EH (cell line): ENCODE measurements at places on chromosomes 4 and X.

GRCh38 chrX:68633981-68634380 lies 13.5 kb upstream of the STARD8 start:
- DNase-seq: peak; percentile 16

DNA sequence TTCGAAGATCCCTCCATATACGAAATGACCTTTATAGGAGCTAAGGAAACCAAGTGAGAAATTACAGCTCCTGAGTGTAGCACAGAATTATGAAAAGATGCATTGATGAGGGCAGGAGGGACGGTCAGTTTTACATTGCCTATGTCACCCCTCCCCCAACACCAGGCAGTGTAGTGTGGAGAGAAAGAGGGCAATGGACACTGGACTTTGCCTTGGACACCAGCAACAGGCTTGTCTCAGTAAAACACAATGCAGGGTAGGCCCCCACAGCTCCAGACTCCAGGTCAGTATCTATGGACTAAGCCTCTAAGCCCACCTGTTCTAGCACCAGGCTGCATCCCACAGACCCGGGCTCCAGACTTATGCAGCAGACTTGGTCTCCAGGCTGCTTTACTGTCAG lies 16.5 kb downstream of the APOOL start:
- DNase-seq: no peak

- DNase-seq: no peak
Observed at GRCh38 chr4:83606460-83606859, 70.6 kb downstream of the GPAT3 start.

DNA sequence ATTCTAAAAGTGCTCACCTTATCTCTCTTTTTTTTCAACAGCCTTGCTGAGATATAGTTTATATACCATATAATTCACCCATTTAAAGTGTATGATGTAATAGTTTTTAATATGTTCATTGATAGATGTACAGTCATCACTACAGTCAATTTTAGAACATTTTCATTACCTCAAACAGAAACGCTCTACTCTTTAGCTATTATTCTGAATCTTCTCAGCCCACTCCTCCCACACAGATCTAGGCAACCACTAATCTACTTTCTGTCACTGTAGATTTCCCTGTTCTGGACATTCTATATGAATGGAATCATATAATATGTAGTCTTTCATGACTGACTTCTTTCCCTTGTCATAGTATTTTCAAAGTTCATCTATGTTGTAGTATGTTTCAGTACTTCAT lies 22.6 kb downstream of the MND1 start:
- DNase-seq: no peak

DNA sequence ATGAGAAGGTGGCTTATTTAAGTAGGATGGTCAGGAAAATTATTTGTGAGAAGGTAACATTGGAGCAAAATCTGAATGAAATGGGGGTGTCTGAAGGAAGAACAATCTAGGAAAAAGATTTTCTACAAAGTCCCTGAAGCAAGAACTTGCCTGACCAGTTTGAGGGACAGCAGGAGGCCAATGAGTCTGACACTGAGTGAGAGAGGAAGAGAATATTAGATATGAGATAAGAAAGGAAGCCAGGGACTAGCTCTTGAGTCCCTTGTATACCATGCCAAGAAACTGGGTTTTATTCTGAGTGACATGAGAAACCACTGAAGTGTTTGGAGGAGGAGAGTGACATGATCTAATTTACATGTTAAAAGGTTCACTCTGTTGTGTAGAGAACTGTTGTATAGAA lies 1478.9 kb downstream of the RPA4 start:
- no peak for DNase-seq

- DNase-seq: no peak
Observed at GRCh38 chr4:135601351-135601750, 1399.8 kb upstream of the PABPC4L start.

GRCh38 chrX:101230636-101231035 lies 11.1 kb downstream of the DRP2 start:
- DNase-seq: peak; percentile 73

GRCh38 chr4:155522201-155522600 lies 144.4 kb upstream of the GUCY1A1 start:
- DNase-seq: peak; percentile 53

GRCh38 chr4:178856139-178856800 lies 1414.0 kb upstream of the AGA start:
- DNase-seq: no peak

GRCh38 chr4:117327491-117327890 lies 242.1 kb upstream of the TRAM1L1 start:
- no peak for DNase-seq

- DNase-seq: no peak
Observed at GRCh38 chr4:180106997-180107396, 2136.2 kb upstream of the TENM3 start.

GRCh38 chr4:90159193-90159592 lies 32.0 kb downstream of the CCSER1 start:
- no peak for DNase-seq

GRCh38 chrX:52271206-52271605 lies 86.5 kb downstream of the MAGED4 start:
- peak; percentile 7 for DNase-seq

DNA sequence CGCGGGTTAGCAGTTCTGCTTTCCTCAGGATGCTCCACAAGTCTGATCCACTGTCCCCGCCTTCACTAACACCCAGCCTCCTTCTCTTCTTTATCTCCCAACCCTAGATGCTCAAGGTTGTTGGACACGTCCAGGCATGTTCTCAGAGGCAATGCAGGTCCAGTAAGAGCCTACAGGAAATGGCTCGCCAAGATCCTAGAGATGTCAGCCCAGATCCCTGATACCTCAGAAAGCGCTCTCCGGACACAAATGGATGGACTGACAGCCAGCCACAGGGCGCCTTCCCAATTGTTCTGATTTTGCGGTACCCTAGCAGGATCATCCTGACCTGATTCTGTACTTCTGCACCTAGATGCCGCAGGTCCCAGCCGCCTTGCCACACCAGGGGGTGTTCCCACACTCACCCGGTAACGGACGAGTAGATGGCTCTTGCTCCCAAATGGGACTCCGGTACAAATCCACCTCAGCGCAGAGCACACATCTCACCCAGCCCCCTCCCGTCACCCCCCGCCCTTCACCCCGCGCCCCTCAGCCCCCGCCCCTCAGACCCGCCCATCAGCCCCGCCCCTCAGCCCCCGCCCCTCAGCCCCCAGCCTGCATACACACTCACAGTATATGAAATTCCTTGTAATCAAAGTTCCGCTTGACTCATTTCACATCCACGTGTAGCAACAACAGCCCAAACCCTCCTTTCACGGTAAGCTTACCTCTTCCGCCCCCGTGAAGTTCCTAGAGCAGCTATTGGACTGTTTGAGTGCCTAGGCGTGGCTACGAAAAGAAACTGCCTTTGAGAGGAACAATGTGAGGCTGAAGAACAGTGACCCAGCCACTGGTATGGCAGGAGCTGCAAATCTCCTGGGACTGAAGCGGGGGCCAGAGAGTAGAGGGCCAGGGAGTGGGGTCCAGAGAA lies at the start of gene EDA2R:
EDA2R (minus strand) TSS at position 488 of the 910 bp plus-strand sequence. CDS start 23,058 bp downstream, outside the sequence.
- peak; percentile 85 for DNase-seq

- DNase-seq: no peak
Observed at GRCh38 chr4:76282941-76283689, 23.4 kb upstream of the STBD1 start.

DNA sequence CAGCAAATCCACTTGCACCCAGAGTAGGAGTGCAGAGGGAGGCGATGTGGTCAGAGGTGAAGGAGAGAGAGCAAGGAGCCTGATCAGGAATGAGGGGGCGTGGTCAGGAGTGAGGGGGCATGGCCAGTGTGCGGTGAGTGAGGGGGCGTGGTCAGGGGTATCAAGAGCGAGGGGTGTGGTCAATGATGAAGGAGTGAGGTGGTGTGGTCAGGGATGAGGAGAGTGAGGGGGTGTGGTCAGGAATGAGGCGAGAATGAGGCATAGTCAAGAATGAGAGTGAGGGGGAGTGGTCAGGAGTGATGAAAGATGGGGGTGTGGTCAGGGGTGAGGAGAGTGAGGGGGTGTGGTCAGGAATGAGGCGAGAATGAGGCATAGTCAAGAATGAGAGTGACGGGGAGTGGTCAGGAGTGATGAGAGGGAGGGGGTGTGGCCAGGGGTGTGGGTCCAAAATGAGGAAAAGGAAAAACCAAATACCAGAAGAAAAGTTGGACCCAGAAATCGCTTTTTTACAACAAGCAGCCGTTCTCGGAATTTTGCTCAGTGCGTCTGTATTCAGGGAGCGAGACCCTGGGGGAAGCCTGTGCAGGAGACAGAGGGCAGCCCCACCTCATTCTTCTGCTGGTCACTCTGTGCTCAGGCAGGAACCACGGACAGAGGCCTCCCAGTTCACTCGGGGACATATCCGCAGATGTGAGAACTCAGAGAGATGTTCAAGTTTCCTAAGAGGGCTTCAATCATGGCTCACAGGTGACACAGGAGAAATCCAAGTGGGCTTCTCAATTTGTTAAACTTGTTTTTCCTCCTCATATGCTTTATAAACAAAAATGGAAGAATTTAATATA lies 47.5 kb downstream of the MAGEA1 start:
- peak; percentile 43 for DNase-seq
